ENCODE measurements at places on chromosomes 6 and 20.

GRCh38 chr6:56539527-56540105, 103.1 kb downstream of the DST start:
- no peak for DNase-seq

DNA sequence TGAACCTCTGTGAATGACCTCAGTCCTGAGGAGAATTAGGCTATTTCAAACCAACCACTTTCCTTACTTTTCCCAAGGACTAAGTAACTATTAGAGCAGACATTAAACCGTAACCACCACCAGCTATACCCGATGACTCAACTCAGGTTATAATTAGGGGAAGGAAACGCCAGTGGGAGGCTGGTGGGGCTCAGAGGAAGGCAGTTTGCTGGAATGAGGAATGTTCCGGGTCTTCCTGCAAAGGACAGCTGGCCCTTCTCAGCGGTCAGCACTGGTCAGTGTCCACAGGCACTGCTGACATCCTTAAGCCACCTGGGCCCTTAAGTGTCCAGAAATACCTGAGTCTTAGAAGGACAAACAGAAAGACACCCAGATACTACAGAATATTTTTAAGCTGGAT, 515.2 kb downstream of the MAFB start:
- DNase-seq = no peak

- DNase-seq = no peak
These were observed 63.1 kb downstream of the RNF217 start for GRCh38 chr6:125025164-125025854.

DNA sequence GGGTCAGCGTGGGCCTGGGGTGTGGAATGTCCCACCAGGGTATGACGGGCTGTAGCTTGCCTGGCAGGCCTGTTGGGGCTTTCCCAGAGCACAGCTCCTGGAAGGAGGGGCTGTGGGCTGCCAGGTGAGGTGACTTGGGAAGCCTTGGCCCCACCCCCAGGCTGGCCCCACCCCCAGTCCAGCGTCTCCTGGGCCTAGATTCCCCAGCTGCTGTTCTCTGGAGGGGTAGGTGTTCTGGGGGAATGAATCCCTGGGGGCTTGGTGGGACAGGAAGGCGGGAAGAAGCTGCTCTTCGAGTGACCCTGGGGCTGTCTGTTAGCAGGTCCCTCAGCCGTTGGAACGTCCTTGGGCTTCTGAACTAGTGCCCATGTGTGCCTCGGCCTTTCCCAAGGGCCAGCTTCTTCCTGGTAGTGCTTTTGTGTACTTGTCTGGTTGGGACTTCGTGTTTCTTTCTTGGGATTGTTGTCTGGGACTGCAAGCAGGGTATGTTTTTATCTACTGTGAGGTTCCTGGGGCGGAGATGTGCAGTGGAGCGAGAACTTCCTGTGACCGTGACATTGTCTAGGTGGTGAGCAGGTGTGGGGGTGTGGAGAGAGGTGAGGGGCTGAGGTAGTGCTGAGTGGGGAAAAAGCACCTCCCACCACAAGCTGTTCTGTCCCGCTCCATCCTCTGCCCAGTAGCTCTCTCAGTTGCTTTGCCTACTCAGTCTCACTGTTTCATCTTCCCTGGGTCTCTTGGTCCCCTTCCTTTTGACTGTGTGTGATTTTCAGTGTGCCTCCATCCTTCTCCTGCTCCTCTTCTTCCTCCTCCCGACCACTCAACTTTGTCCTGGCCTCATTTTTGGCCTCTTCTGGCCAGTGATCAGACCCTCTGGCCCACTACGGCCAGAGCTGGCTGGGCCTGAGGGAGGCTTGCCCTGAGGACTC, 1.3 kb upstream of the DDR1 start:
- no peak for DNase-seq

GRCh38 chr20:56417911-56418310, 5.9 kb downstream of the CASS4 start:
- no peak for DNase-seq

DNA sequence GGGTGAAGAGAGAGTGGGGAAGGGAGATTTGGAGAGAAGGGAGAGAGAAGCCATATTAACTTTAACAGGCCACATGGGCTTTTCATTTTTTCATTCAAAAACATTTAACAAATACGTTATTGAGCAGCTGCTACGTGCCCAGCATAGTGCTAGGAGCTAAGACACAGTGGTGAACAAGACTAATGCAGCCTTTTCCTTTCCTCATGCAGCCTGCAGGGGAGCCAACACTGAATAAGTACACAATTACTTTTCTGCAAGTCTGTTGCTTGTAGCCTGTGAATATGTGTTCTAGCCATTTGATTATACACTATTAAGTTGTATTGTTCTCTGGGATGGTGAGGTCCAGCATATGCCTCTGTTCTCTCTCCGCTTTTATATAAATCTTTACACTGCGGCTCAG, 1.9 kb upstream of the BLOC1S5 start:
- DNase-seq = no peak

Data from activated naive CD8-positive, alpha-beta T cell treated with anti-CD3 and anti-CD28 coated beads, Interleukin-2, amount 50 U/mL, for 16 hours (primary cell).